ENCODE measurements at places on chromosomes 2 and 18. TPM values are rescaled to one million over a fixed set of nuclear protein-coding genes. Genes with fewer than 3 reads are reported as not detected.

- DNase-seq: no peak
Observed at GRCh38 chr18:62371436-62371835, 46.3 kb downstream of the TNFRSF11A start.

- no peak for DNase-seq
Observed at GRCh38 chr2:132901661-132902060, 231.7 kb upstream of the LYPD1 start.

DNA sequence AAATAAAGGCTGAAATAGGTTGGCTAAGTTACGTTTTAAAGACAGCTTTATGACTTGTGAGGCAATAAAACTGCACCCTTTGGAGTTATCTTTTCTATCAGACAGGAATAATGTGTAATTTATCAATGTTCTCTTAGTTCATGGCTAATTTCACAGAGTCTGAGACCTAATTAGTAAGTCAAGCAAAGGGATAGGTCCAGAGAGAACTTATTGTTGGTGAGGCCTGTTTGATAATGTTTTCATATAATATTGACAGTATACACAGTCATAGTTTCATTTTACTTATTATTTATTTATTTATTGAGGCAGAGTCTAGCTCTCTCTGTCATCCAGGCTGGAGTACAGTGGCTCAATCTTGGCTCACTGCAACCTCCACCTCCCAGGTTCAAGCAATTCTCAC, 1.9 kb upstream of the IL36RN start:
- no peak for DNase-seq

GRCh38 chr2:10017313-10017941, 25.9 kb upstream of the KLF11 start:
- DNase-seq: no peak

- no peak for DNase-seq
Observed at GRCh38 chr2:145055651-145056050, 535.7 kb upstream of the ZEB2 start.

The SH3BP4 gene
- 62.5 TPM for total RNA-seq

- DNase-seq: no peak
Observed at GRCh38 chr18:23113576-23113975, 21.7 kb upstream of the CABLES1 start.

The PDE11A gene
- total RNA-seq: not detected

DNA sequence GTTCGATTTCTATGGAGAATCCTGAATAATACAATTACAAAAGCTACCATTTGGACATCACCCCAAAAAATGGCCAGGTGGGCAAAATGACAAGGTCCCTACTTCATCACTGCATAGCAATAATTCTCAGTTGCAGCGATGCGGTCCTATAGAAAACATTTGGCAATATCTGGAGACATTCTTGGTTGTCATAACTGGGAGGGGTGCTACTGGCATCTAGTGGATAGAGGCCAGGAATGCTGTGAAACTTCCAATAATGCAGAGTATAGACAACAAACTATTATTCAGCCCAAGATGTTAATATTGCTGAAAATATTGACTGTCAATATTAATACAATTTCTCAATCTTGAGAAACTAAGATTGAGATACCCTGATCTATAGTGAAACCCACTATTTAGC, 637.8 kb upstream of the PKDCC start:
- no peak for DNase-seq

- DNase-seq: peak; percentile 80
Observed at GRCh38 chr18:7921938-7922587, 354.9 kb downstream of the PTPRM start.

DNA sequence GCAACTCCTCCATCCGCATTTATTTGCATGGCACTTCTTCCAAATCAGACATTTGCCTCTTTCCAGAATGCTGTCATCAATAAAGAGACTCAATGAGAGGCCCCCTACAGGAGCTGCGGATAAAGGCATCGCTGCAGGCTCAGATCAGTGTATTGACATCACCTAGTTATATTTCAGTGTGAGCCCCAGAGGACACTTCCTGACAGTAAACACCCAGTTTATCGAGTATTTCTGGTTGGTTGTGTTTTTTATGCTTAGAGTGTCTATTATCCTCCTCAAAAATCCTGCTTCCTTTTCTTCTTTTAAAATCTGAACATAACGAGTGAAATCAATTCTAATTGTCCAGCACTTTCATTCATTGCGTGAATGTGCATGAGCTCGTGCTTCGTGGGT, 38.8 kb downstream of the NRP2 start:
- no peak for DNase-seq

GRCh38 chr2:35562488-35562887, 793.1 kb upstream of the CRIM1 start:
- no peak for DNase-seq

DNA sequence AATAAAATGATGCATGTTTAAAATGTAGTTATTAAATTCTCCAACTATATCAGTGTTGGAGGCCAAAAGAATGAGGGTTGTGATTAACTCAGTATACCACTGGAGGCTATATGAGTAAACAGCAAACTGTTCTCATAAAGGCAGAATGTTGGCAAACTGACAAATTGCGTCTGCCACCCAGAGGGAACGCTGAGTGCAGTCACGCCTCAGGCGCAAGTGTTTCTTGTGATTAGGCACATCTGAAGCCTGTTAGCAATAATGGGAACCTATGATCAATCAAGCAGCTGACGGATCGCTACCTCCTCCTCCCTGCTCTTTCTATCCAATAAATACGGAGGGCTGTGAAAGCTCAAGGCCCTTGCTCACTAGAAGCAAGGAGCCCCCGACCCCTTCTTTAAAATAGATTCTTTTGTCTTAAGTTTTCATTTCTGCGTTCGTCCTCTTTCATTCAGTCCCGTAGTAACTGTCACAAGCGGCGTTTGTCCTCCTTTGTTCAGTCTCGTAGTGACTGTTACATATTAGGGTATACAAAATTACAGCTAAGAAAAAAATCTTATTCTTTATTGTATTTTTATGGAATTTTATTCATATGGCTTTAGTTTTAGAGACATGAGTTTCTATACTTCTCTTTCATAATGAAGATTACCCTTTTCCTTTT, 16.3 kb upstream of the RMND5A start:
- DNase-seq: no peak

GRCh38 chr2:206275312-206276055, 1.0 kb downstream of the ZDBF2 start:
- DNase-seq: no peak

DNA sequence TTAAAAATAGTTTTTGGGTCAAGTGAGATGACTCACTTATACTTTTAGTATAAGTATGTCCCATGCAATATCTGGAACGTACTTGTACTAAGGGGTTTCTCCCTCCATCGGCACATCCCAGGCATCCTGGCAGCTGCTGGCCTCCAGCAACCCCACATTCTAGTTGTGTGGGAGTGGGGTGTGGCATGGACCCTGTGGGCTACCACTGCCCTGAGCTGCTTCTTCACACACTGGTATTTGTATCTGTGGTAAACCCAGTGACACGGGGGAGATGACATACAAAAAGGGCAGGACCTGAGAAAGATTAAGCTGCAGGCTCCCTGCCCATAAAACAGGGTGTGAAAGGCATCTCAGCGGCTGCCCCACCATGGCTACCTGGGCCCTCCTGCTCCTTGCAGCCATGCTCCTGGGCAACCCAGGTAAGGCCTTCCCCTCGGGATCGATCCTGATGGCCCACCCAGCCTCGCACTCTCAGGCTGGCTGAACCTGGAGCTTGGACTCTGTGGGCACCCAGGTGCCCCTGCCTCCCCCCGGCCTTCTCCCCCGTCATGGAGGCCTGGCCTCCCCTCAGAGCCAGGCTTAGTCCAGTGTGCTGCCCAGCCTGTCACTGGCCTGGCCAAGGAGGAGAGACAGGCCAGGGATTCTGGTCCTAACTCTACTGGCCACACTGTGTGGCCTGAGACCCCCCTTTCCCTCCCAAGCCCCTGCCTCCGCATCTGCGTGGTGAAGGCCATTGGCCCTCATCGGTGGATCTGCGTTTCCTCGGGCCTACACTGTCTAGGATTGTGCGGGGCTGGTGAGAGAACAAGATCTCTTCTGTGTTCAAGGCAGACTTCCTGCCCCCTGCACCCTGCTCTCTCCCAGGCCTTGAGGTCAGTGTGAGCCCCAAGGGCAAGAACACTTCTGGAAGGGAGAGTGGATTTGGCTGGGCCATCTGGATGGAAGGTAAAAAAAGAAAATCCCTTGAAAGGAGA, at the start of gene GNLY:
GNLY (plus strand) TSS at position 307 of the 974 bp plus-strand sequence; CDS start at position 368, 61 bp downstream.
- DNase-seq: no peak

The PTH2R gene
- 0.97 TPM for total RNA-seq

DNA sequence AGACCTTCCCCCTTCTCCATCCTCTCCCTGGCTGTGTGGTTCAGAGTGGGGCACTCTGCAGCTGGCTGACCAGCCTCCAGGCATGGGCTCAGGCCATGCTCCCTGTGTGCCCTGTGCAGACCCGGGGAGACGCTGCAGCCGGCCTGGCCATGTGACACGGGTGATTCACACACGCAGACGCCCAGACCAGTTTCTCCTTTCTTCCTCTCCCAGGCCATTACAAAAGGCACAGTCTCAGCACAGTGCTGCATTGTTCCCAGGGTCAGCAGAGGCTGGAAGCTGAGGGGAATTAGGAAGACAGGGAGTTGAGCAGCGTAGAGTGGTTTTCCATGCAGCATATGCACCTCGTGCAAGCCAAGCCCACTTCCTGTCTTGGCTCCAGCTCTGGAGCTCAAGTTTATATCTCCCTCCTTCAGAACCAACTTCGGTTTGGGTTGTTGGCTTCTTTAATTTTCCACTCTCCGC, 288.5 kb downstream of the TNS1 start:
- no peak for DNase-seq

GRCh38 chr2:101508636-101509035, 33.7 kb upstream of the RFX8 start:
- DNase-seq: no peak

DNA sequence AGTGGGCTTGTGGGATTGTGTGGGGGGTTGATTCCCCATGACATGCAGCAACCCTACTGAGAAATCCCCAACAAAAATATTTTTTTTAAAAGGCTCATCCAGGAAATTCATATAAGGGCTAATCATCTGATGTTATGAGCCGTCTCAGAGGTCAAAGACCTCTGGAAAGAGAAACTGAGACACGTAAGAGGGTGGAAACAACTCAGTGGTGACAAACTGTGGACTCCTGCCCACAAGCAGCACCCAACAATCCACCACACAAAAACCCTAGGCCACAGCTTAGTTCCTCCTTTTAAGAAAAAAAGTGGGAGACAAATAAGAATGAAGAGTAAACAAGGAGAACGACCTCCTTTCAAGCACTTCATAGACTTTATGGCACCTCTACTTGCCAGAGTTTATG, 1096.1 kb upstream of the NRXN1 start:
- DNase-seq: no peak

GRCh38 chr2:134718817-134719814, at the start of gene TMEM163:
Gene TMEM163 (minus strand): TSS chr2:134719000.
- DNase-seq: no peak

DNA sequence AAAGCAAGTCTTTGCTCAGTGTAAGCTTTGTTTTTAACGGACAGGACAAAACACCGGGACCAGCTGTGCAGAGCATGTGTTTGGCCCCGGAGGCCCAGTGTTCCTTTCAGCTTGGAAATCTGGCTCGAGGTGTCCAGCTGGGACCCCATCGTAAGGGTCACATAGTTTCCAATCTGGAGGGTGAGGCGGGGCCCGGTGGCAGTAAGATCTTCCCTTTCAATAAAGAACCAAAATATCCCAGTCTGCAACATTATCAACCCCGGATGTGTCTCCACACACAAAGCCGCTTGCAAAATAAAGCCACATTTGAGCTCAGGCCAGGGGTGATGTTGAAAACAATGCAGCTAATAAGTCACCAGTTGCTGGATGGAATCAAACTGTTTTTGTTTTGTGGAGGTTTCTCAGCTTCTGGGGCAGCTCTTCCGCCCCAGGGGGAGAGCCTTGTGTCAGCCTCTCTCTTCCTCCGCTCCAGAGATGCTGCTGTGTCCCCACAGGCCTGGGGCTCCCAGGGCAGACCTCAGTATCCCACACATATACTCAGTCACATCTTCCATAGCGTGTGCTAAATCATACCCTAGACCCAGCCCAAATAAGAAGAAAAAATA, 138.6 kb upstream of the GLI2 start:
- no peak for DNase-seq

DNA sequence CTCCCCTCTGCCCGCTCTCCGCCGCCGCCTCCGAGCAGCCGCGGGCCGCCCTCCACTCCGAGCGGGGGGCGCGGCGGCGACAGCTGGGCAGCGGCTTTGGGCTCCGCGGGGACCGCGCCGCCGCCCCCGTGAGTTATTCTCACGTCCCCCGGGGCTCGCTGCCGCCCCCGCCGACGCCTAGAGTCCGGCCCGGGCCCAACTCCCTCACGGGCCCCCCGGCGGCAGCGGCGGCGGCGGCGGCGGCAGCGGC, 645 bp downstream of the MIB1 start:
- no peak for DNase-seq

DNA sequence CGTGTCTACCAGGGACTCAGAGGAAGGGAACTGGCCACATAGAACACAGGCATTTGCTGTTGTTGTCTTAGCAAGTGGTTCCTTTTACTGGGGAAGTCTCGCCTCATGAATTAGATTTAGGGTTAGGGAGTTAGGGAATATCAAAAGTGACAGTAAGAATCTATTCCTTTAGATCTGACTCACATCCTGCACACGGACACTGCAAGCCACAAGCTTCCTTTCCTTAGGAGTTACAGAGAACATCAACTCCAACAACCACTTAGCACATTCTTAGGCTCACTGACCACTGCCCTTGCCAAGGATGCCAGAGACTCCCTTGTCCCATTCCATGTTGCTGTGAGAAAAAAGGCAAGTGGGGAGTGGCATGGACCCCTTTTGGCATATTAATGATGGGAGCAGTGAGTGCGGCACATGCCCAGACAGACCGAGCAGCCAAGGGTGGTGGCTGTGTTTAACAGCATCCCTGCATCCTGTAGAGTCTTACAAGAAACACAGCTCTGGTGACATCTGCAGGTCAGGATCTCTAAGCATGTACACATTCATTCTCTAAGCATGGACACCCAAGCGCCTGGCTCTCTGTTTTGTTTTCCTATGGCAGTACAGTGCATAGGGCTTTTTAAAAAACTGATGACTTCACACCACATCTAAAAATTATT, 745.6 kb upstream of the RAB6C start:
- no peak for DNase-seq

GRCh38 chr2:42256505-42256904, 87.4 kb downstream of the EML4 start:
- no peak for DNase-seq

The NCOA1 gene
- total RNA-seq: 12.0 TPM

DNA sequence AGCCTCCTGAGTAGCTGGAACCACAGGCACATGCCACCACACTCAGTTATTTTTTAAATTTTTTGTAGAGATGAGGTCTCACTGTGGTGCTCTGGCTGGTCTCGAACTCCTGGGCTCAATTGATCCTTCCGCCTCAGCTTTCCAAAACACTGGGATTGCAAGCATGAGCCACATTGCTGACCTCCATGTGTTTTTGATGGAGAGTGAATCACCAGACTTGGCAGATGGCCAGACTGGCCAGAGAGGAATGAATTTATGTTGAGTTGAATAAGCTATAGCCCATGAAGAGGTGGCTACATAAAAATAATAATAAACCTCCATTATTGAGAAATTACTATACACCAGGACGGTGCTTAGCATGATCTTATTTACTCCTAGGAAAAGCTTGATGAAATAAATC, 91.5 kb downstream of the MREG start:
- peak; percentile 68 for DNase-seq

- no peak for DNase-seq
Observed at GRCh38 chr18:48529796-48530195, 9.0 kb upstream of the CTIF start.

Data from glomerular endothelial cell (primary cell).